ENCODE measurements at places on chromosomes 11 and 22.

DNA sequence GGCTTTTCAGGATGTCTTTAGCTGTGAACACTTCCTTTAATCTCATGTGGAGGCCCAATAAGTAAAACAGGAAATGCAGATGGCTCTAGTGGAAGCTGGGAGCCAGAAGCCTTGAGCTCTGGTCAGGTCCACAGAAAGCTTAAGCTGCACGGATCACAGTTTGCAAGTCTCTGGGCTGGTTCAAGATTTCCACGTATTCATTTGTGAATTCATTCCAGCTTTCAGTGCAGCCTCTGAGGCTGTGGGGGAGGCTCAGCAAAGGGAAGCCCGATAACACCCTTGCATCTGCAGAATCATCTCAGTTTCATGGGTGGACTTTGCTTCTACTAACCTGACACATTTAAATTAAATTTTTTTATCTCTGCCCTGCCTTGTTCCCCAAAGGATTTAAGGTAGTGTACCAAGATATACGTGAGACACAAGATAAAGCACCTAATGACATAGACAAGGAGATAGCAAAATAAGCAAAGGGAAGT lies 65.6 kb downstream of the ISX start:
- no peak for DNase-seq

GRCh38 chr11:18791969-18792628 lies 501 bp upstream of the PTPN5 start:
- no peak for DNase-seq

GRCh38 chr11:91984033-91984584 lies 240.5 kb upstream of the FAT3 start:
- DNase-seq: no peak

GRCh38 chr11:88213406-88213805 lies 38.2 kb upstream of the RAB38 start:
- DNase-seq: no peak

DNA sequence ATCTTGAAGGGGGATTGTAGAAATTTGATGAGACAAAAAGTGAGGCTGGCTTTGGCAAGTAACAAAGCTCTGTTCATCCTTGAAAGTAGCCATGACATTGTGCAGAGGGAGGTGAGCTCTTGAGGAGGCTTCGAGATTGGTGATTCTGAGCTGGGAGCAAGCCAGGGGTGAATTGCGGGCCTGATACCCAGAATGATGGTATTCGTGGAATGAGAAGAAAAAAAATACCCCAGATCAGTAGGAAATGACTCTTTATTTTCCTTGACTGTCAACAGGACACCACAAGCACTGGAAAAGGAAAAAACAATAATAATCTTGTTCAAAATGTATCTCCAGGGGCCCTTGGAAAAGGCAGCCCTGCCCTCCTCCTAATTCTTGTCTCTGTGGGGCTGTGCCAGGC lies 62.7 kb downstream of the TSPAN18 start:
- DNase-seq: no peak

DNA sequence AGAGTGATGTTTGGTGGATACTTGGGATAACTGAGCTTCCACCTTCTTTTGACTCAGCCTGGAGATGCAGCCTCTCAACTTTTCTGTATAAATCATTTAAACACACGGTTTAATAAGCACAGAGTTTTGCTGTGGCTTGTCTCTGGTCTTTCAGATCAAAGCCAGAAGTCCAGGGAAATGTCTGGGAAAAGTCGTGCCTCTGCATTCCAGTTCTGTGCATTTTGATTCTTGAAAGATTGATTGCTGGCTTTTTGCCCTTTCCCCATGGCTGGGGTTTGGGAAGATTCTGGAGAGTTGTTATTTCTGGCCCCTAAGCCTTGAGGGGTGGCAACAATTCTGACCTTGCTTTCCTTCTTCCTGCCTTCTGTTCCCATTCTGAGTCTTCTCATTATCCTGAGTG lies 154.1 kb downstream of the COMMD9 start:
- no peak for DNase-seq

GRCh38 chr11:46902694-46903093 lies 15.7 kb downstream of the LRP4 start:
- no peak for DNase-seq

DNA sequence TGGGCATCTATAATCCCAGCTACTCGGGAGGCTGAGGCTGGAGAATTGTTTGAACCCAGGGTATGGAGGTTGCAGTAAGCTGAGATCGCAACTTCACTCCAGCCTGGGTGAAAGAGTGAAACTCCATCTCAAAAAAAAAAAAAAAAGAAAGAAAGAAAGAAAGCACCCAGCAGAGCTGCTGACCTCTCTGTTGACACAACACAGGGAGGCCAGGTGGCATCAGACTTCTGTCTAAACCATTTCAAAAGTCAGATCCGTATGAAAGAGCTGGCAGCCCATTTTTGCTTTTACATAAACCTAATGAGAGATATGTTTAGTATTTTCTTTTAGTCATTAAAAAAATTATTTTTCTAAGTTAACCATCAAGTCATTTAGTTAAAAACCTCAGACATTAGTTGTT lies 64.4 kb upstream of the RRM1 start:
- DNase-seq: no peak

- DNase-seq: peak; percentile 49
These were observed 565 bp downstream of the NUCB2 start for GRCh38 chr11:17277024-17277584.
